ENCODE measurements at places on chromosomes 16 and 17. TPM values are rescaled to one million over a fixed set of nuclear protein-coding genes. Genes with fewer than 3 reads are reported as not detected.

The SPATA22 gene
- not detected for total RNA-seq

DNA sequence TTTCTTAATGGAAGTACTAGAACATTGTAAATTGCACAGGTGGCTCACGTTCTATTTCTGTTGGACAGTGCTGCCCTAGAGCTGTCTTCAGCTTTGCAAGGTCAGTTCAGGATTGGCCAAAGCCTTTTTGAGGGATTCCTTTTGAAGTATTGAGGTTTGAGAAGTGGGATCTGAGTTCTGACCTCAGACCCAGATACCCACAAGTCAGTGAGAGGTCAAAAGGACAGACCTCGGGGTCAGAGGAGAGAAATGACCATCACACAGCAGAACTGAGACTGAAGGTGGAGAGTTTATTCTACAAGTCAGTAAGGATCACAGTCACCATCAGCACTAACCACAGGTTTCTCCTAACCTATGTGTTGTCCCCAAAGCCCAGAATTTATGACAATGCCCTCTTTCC is 1.7 kb downstream of the ACSM5 start:
- no peaks in the 10 kb centered on the region for H3K4me1 ChIP-seq
- peaks cover 37% of the 10 kb centered on the region for H3K27me3 ChIP-seq
- DNase-seq, result no peak
- no peak overlapping the region for H3K4me3 ChIP-seq
- peaks cover 2% of the 10 kb centered on the region for H3K36me3 ChIP-seq

The ZP2 gene
- not detected for total RNA-seq

GRCh38 chr16:560204-560700 is at the start of gene PRR35:
PRR35 (plus strand) TSS chr16:560394; CDS start chr16:563295, 2,901 bp downstream.
- H3K4me3 ChIP-seq, result peak within 1 kb of the TSS; percentile 31
- no peaks in the 10 kb centered on the region for H3K27me3 ChIP-seq
- no peaks in the 10 kb centered on the region for H3K36me3 ChIP-seq
- no peaks in the 10 kb centered on the region for H3K4me1 ChIP-seq

The ZNF624 gene
- 4.1 TPM for total RNA-seq

GRCh38 chr16:23423496-23424049 is 29.4 kb downstream of the COG7 start:
- no peaks in the 10 kb centered on the region for H3K27me3 ChIP-seq
- peaks cover 3% of the 10 kb centered on the region for H3K4me1 ChIP-seq
- H3K27ac ChIP-seq, result no peak overlapping the region
- DNase-seq, result no peak
- H3K36me3 ChIP-seq, result peaks cover 6% of the 10 kb centered on the region

DNA sequence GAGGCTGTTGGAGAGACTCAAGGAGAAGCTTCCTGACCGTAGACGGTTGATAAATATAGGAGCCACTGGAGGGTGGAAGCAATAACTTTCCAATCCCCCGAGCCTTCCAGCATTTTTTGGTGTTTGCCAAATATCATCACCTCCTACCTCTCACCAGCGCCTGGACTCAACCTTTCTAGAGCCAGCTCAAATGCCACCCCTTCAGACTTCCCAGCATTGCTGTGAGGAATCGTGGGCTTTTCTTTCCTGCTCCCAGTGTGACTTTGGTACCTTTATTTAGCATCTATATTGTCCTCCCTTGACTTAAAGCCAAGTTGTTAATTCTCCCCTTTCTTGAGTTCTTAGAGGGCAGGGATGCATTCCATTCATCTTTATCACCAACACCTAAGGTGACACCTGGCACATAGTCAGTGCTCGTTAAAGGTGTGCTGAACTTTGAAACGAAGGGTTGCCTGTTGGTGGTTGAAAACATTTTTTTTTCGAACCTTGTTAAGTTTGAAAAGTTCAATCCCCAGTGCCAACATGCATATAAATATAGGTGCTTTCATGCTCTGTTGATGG is 35.3 kb upstream of the CCR7 start:
- H3K36me3 ChIP-seq, result peaks cover 3% of the 10 kb centered on the region
- H3K4me3 ChIP-seq, result peak overlapping the region; percentile 13
- no peaks in the 10 kb centered on the region for H3K27me3 ChIP-seq
- peaks cover 73% of the 10 kb centered on the region for H3K4me1 ChIP-seq

The NPIPB13 gene
- total RNA-seq, result 17.4 TPM

DNA sequence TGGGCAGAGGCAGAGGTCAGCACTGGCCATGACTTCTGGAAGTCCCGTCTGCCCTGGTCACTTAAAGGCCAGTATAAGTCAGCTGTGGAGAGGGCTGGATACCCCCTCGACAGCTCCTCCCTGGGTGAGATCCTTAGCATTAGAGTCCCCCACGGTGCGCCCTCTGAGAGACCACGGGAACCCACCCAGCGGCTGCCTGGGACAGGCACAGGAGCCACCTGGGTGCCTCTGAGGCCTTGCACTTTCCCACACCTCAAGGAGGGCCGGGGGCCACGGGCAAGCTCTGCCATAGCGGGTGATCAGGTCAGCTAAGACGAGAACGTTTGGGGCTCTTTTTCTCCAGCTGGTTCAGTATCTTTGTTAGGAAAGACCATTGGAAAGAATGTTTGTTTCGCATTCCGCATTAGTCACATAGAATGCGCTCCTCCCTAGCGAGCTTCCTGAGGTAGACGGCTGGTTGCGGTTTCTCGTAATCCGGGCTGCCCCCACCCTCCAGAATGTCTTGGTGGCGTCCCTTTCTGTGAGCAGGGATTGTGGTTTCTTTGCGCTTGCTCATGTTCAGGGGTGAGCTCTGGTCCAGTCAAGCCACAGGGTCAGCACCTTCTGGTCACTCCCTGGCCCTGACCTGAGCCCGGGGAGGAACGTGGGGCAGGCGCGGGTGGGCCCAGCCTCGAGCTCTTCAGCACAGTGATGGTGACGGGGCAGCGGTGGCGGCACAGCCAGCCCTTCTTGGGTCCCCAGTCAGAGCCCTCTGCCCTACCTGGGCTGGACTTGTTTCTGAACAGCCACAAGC is 25.2 kb downstream of the NME3 start:
- H3K27me3 ChIP-seq, result no peaks in the 10 kb centered on the region
- no peak overlapping the region for H3K27ac ChIP-seq
- H3K4me1 ChIP-seq, result peaks cover 7% of the 10 kb centered on the region
- H3K36me3 ChIP-seq, result peaks cover 2% of the 10 kb centered on the region
- H3K4me3 ChIP-seq, result no peak overlapping the region

DNA sequence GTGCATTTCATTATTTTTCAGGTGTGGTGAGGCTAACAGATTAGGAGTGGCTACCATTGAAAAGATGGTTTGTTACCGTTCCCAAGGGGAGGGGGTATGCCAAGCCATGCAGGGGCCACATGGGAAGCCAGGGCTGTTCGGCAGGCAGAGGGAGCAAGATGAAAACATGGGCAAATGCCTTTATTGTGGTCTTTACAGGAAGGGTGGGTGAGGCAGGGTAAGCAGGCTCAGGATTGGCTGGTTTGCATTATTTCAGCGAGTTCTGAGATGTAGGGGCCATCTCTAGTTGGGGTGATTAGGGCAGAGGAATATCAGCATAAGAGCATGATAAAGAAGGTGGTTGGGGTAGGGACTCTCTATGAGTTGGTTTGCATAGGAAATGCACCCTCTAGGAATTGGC is 117.6 kb downstream of the CCT6B start:
- no peaks in the 10 kb centered on the region for H3K36me3 ChIP-seq
- no peak overlapping the region for H3K27ac ChIP-seq
- H3K4me1 ChIP-seq, result peaks cover 27% of the 10 kb centered on the region
- no peak overlapping the region for H3K4me3 ChIP-seq
- peaks cover 8% of the 10 kb centered on the region for H3K27me3 ChIP-seq
- no peak for DNase-seq

The PLEKHG4 gene
- 18.4 TPM for total RNA-seq

The CBLN1 gene
- not detected for total RNA-seq

The ARL5C gene
- not detected for total RNA-seq

The KIF19 gene
- total RNA-seq, result 2.8 TPM

- no peak for DNase-seq
- peaks cover under 1% of the 10 kb centered on the region for H3K27me3 ChIP-seq
- H3K4me1 ChIP-seq, result peaks cover 11% of the 10 kb centered on the region
- no peaks in the 10 kb centered on the region for H3K36me3 ChIP-seq
- H3K27ac ChIP-seq, result no peak overlapping the region
Measured at GRCh38 chr16:82665025-82665424, 38.3 kb downstream of the CDH13 start.

DNA sequence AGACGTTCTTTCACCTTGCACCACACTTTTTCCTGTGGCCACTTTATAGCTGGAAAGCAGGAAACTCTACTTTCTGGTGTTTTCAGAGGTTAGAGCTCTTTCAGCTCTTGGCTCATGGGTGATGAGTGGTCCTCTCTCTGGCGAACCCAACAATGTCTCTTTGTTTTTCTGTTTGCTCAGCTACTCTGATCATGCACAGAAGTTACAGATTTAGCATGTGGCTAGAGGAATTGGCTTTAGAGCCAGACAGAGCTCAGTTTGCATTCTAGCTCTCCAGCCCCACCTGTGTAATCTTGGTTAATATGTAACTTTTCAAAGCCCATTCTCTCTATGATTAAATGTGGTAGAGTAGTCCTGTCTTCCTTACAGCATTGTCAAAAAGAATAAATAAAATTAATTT is 225.2 kb downstream of the HAPSTR1 start:
- DNase-seq, result no peak
- H3K4me3 ChIP-seq, result no peak overlapping the region
- no peaks in the 10 kb centered on the region for H3K4me1 ChIP-seq
- no peaks in the 10 kb centered on the region for H3K27me3 ChIP-seq
- H3K36me3 ChIP-seq, result no peaks in the 10 kb centered on the region

DNA sequence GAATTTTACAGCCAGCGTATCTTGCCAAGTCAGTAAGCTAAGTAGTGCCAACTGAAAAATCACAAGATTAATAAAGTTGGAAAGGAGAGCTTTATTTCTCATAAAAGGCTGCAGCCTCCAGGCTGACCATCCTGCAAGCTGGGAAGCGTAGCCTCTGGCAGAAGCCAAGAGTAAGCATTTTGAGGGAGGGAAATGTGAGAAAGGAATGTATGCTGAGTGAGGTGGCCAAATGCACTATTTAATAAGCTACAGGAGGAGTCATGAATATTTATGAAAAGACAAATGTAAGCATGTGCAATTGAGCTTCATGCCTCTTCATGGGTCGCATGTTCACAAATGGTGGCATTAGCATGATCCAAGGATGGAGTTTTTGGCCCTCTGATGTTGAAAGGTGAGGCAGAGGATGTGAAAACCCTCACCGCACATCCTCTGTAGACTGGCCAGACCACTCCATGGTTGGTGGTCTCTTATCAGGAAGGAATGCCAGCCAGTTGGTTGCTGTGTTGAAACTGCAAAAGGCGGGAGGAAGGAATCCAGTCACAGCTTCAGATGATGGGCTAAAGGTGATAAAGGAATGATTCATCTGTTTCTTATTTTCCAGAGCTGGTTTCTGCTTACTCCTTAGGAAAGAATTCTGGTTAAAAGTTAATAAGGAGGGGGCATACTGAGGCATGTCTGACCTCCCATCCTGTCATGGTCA is 9.2 kb downstream of the KRT33B start:
- no peak for DNase-seq
- H3K4me1 ChIP-seq, result no peaks in the 10 kb centered on the region
- H3K27ac ChIP-seq, result no peak overlapping the region
- no peaks in the 10 kb centered on the region for H3K36me3 ChIP-seq

The ZNF764 gene
- total RNA-seq, result 21.4 TPM

The MAPT gene
- total RNA-seq, result 1.2 TPM

- no peak for DNase-seq
- peaks cover 73% of the 10 kb centered on the region for H3K27me3 ChIP-seq
- H3K4me1 ChIP-seq, result peaks cover 8% of the 10 kb centered on the region
- H3K27ac ChIP-seq, result no peak overlapping the region
- no peak overlapping the region for H3K4me3 ChIP-seq
Measured at GRCh38 chr17:34201767-34202166, 53.3 kb upstream of the CCL2 start.

DNA sequence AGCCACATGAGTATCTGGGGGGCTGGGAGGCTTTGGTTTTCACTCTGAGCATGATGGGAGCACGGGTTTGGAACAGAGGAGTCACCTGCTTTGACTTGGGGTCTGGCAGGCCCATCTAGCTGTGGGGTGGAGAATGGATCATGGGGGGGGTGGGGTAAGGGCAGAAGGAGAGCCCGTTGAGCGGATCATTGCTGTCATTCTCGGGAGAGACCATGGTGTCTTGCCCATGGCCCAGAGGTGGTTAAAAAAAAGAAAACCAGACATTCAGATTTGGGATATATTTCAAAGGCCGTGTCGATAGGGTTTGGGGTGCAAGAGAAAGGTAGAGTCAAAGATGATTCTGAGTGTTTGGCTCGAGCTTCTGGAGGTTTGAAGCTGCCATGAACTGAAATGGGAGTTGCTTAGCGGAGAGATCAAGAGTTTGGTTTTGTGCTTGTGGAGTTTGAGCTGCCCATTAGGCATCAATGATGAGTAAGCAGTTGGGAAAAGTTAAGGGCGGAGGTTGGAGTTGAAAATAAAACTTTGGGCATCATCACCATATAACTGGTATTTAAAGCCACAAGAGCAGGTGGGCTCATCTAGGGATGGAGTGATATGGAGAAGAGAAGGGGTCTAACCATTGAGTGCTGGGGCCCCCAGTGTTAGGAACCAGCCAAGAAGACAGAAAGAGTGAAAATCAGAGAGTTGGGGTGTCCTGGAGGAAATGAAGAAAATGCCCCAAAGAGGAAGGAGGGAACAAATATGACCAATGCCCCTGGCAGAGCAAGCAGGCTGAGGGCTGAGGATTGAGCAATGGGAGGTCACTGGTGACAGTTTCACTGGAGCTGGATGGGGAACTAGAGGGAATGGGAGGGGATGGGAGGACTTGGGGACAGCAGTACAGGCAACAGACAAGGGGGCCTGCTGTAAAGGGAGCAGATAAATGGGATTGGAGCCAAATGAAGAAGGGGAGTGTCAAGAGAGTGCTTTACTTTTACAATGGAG is 1.9 kb downstream of the NOD2 start:
- peak overlapping the region; percentile 98 for H3K27ac ChIP-seq
- H3K27me3 ChIP-seq, result no peaks in the 10 kb centered on the region
- peaks cover 3% of the 10 kb centered on the region for H3K36me3 ChIP-seq
- no peak for DNase-seq
- peaks cover 73% of the 10 kb centered on the region for H3K4me1 ChIP-seq
- H3K4me3 ChIP-seq, result peak overlapping the region; percentile 93
